ENCODE measurements at places on chromosomes 12 and 14. TPM values are rescaled to one million over a fixed set of nuclear protein-coding genes. Genes with fewer than 3 reads are reported as not detected.

DNA sequence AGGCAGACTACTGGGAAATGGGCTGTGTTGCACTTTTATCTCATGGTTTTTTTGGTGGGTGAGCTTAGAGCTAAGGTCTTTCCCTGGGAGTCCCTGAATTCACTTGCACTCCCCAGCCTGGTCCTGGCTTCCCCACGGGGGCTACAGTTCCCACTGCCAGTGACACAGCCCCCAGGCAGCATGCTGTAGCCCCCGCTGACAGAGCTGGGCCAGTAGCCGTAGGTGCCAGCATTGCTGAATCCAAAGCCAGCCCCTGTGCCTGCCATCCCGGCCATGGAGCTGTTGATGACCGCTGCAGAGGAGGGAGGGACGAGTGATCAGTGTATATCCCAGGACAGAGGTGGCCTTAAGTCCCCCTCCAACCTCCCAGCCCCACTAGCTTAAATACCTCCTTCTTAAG lies 6.9 kb upstream of the KRT72 start:
- H3K4me3 ChIP-seq, result no peak overlapping the region
- H3K27me3 ChIP-seq, result no peaks in the 10 kb centered on the region
- H3K4me1 ChIP-seq, result peaks cover 55% of the 10 kb centered on the region
- peaks cover 2% of the 10 kb centered on the region for H3K36me3 ChIP-seq
- no peak for DNase-seq
- H3K27ac ChIP-seq, result no peak overlapping the region

DNA sequence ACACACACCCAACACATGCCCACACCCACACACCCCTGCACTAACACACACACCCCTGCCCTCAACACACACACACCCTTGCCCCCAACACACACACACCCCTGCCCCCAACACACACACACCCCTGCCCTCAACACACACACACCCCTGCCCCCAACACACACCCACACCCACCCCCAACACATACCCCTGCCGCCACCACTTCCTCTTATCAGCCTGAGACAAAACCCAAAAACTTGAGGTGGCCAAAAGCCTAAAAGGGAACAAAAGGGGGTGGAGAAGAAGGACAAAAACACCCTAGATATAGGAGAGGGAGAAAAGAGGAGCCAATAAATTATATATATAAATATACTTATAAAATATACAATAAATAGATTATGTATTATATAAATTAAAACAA lies 9.1 kb upstream of the DEGS2 start:
- peaks cover 6% of the 10 kb centered on the region for H3K4me1 ChIP-seq
- H3K27ac ChIP-seq, result no peak overlapping the region
- DNase-seq, result no peak
- H3K4me3 ChIP-seq, result no peak overlapping the region
- H3K27me3 ChIP-seq, result peaks cover 28% of the 10 kb centered on the region

- no peak overlapping the region for H3K27ac ChIP-seq
- H3K36me3 ChIP-seq, result peaks cover 8% of the 10 kb centered on the region
- H3K4me1 ChIP-seq, result peaks cover 21% of the 10 kb centered on the region
- DNase-seq, result no peak
Observed at GRCh38 chr14:89236851-89237250, 180.2 kb downstream of the FOXN3 start.

Gene OLR1
- not detected for total RNA-seq
